Activated naive CD4-positive, alpha-beta T cell (primary cell): ENCODE measurements at places on chromosomes 4 and X.

GRCh38 chrX:120617996-120618630 is 11.7 kb downstream of the C1GALT1C1 start:
- no peak for DNase-seq

- DNase-seq, result no peak
Measured at GRCh38 chr4:4655901-4656300, 114.1 kb upstream of the STX18 start.

DNA sequence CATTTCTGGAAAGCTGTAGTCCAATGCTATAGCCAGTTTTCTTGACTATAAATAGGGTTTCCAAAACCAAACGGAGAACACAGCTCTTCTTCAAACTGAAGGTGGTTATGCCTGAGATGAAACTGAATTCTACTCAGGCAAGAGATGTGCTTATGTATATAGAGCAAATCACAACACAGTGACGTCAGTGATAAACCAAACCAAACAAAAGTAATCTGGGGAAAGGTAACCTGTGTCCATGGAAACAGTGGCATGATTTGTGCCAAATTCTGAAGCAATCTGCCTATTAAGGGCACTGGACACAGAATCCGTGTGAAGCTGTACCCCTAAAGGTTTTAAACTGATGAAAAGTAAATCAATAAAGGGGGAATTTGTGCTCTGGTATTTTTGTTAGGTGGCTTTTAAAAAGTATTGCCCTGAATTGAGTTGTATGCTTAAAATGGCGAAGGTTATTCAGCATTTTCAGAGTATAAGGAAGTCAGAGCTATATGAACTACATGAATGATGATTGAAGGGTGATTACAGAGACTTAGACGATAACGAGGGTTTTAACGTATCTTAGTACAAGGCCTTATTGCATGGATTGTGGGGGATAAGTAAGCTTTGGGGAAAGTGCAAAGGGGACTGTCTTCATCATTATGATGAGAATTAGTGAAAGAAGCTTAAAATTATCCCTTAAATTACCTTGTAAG is 38.6 kb downstream of the NPY5R start:
- DNase-seq, result no peak

- no peak for DNase-seq
Measured at GRCh38 chrX:275967-276580, 5.1 kb upstream of the PLCXD1 start.

GRCh38 chrX:134543288-134543687 is 83.3 kb downstream of the HPRT1 start:
- DNase-seq, result no peak
